HT-29 (cell line): ENCODE measurements at places on chromosomes 12 and 14. TPM values are rescaled to one million over a fixed set of nuclear protein-coding genes. Genes with fewer than 3 reads are reported as not detected.

The TAS2R8 gene
- total RNA-seq, result not detected in 2 replicates

DNA sequence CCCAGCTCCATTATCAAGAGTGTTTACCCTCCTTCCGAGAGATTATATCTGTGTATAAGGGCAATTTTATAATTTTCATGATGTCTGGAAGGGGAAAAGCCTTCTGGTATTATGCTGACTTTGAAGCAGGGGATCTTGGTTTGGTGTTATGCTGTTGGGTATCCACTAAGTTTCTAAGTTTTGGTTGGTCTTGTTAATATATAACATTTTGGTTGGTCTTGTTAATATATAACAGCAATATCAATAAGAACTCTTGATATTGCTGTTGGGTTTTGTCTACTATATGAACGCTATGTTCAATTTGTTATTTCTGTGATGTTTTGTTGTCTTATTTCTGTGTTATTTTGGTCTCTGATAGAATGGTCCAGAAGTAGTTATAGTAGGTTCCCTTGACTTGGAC is 349.2 kb upstream of the LRFN5 start:
- DNase-seq, result no peak

- DNase-seq, result no peak
Observed at GRCh38 chr12:100083308-100083707, 59.4 kb downstream of the BLTP3B start.

The PIWIL1 gene
- not detected in 2 replicates for total RNA-seq

- no peak for DNase-seq
Observed at GRCh38 chr12:8491646-8492530, 21.4 kb upstream of the CLEC4D start.
